Heart right ventricle (tissue), 16 donors: ENCODE measurements at places on chromosomes 4 and X. TPM values are rescaled to one million over a fixed set of nuclear protein-coding genes. Genes with fewer than 3 reads are reported as not detected.
A peak's percentile ranks its signal among the peaks of the same experiment; 100 is the strongest.

Gene GPR173
- total RNA-seq: 0.75 TPM

Gene PHOX2B
- not detected for total RNA-seq

Gene CDKN2AIP
- total RNA-seq: 10.6 TPM

Gene RPS6KA6
- total RNA-seq: 0.45 TPM

Gene CC2D2A
- 7.7 TPM for total RNA-seq

Gene CACNA1F
- total RNA-seq: not detected

Gene CENPU
- total RNA-seq: 1.1 TPM

Gene CT55
- total RNA-seq: not detected

Gene CITED1
- 0.53 TPM for total RNA-seq

Gene DMP1
- total RNA-seq: not detected

Gene FGG
- total RNA-seq: not detected

Gene NALF2
- total RNA-seq: 16.9 TPM

GRCh38 chr4:1715002-1715758, 3.1 kb upstream of the SLBP start:
- H3K27me3 ChIP-seq: no peaks in the 10 kb centered on the region
- H3K4me3 ChIP-seq: no peak overlapping the region
- no peak for DNase-seq
- H3K4me1 ChIP-seq: peaks cover 38% of the 10 kb centered on the region
- peaks cover 20% of the 10 kb centered on the region for H3K36me3 ChIP-seq

GRCh38 chr4:60173718-60174117, 1026.4 kb upstream of the ADGRL3 start:
- DNase-seq: no peak
- no peaks in the 10 kb centered on the region for H3K36me3 ChIP-seq
- H3K4me1 ChIP-seq: no peaks in the 10 kb centered on the region
- no peak overlapping the region for H3K4me3 ChIP-seq
- H3K27me3 ChIP-seq: no peaks in the 10 kb centered on the region

GRCh38 chr4:190015538-190016368, 11.3 kb downstream of the FRG2 start:
- no peak overlapping the region for H3K27ac ChIP-seq
- H3K36me3 ChIP-seq: no peaks in the 10 kb centered on the region
- H3K4me1 ChIP-seq: peaks cover 28% of the 10 kb centered on the region
- H3K27me3 ChIP-seq: peaks cover 98% of the 10 kb centered on the region

DNA sequence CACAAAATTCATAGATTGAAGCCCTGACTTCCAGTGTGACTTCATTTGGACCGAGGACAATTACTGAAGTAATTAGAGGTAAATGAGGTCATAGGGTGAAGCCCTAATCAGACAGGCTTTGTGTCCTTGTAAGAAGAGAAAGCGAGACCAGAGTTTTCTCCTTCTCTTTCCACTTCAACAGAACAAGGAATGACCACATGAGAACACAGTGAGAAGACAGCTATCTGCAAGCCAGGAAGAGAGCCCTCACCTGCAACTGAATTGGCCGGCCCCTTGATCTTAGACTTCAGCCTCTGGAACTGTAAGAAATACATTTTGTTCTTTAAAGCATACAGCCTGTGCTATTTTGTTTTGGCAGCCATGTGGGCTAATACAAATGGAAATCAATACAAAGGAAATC, 67.1 kb upstream of the PRKG2 start:
- no peaks in the 10 kb centered on the region for H3K36me3 ChIP-seq
- H3K4me3 ChIP-seq: no peak overlapping the region
- H3K27ac ChIP-seq: no peak overlapping the region
- H3K27me3 ChIP-seq: peaks cover 4% of the 10 kb centered on the region

- no peak overlapping the region for H3K4me3 ChIP-seq
- DNase-seq: no peak
- H3K4me1 ChIP-seq: no peaks in the 10 kb centered on the region
- no peaks in the 10 kb centered on the region for H3K36me3 ChIP-seq
- H3K27me3 ChIP-seq: no peaks in the 10 kb centered on the region
These were observed 7.8 kb downstream of the QDPR start for GRCh38 chr4:17504081-17504480.

- H3K4me3 ChIP-seq: no peak overlapping the region
- no peaks in the 10 kb centered on the region for H3K27me3 ChIP-seq
- H3K27ac ChIP-seq: no peak overlapping the region
- no peaks in the 10 kb centered on the region for H3K36me3 ChIP-seq
- no peaks in the 10 kb centered on the region for H3K4me1 ChIP-seq
These were observed 67.2 kb upstream of the BRWD3 start for GRCh38 chrX:80876877-80877276.

GRCh38 chrX:19535476-19535875, 20.2 kb upstream of the MAP3K15 start:
- H3K27me3 ChIP-seq: no peaks in the 10 kb centered on the region
- no peaks in the 10 kb centered on the region for H3K36me3 ChIP-seq
- H3K4me3 ChIP-seq: no peak overlapping the region
- DNase-seq: no peak
- no peaks in the 10 kb centered on the region for H3K4me1 ChIP-seq
- H3K27ac ChIP-seq: no peak overlapping the region

- no peaks in the 10 kb centered on the region for H3K36me3 ChIP-seq
- no peak overlapping the region for H3K27ac ChIP-seq
- no peak overlapping the region for H3K4me3 ChIP-seq
- no peak for DNase-seq
These were observed 12.3 kb upstream of the YIPF7 start for GRCh38 chr4:44663539-44664263.

DNA sequence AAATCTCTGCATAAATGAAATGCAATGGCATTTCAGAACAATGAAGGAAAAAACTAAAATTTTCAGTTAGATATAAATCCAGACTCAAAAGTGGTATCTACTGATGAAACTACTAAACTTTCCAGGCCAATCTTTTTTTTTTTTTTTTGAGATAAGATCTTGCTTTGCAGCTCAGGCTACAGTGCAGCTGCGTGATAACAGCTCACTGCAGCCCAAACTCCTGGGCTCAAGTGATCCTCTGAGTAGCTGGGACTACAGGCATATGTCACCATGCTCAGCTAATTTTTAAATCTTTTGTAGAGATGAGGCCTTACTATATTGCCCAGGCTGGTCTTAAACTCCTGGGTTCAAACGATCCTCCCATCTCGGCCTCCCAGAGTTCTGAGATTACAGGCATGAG, 1228.2 kb upstream of the ADGRL3 start:
- H3K4me3 ChIP-seq: no peak overlapping the region
- H3K36me3 ChIP-seq: no peaks in the 10 kb centered on the region
- H3K4me1 ChIP-seq: no peaks in the 10 kb centered on the region
- H3K27me3 ChIP-seq: no peaks in the 10 kb centered on the region
- no peak overlapping the region for H3K27ac ChIP-seq

DNA sequence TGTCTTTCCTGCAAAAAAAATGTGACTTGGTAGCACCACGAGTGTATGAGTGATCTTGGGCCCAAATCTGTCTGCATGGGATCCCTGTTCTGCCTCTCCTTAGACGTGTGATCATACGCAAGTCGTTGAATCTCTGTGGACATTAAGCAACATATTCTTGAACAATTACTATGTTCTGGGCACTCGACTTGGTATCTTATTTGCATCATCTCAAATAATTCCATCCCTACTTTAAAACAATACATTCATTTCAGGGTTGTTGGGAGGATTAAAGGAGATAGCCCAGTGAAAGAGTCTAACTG, 145.4 kb upstream of the CPEB2 start:
- no peaks in the 10 kb centered on the region for H3K36me3 ChIP-seq
- H3K4me1 ChIP-seq: no peaks in the 10 kb centered on the region
- H3K4me3 ChIP-seq: no peak overlapping the region
- H3K27me3 ChIP-seq: no peaks in the 10 kb centered on the region
- no peak overlapping the region for H3K27ac ChIP-seq

DNA sequence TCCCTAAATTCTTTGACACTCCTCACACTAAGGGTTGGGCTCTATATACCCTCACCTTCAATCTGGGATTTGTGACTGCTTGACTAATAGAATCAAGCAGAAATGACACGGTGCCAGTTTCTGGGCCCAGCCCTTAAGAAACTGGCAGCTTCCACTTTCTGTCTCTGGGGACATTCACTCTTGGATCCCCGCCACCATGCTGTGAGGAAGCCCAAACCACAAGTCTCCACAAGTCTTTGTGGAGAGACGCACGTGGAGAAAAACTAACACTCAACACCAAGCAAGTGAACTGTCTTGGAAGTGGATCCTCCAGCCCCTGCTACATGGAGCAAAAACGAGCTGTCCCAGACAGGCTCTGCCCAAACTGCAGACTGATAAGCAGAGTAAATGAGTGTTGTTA, 1.1 kb upstream of the EDNRA start:
- H3K4me3 ChIP-seq: no peak overlapping the region
- peak overlapping the region; percentile 86 for H3K27ac ChIP-seq
- H3K4me1 ChIP-seq: peaks cover 9% of the 10 kb centered on the region
- H3K27me3 ChIP-seq: peaks cover 5% of the 10 kb centered on the region
- H3K36me3 ChIP-seq: no peaks in the 10 kb centered on the region

GRCh38 chr4:43556262-43556661, 663.7 kb downstream of the GRXCR1 start:
- H3K27ac ChIP-seq: no peak overlapping the region
- H3K27me3 ChIP-seq: no peaks in the 10 kb centered on the region
- DNase-seq: no peak
- no peaks in the 10 kb centered on the region for H3K36me3 ChIP-seq

GRCh38 chr4:7491915-7492314, 57.2 kb upstream of the PSAPL1 start:
- no peak for DNase-seq
- H3K4me1 ChIP-seq: no peaks in the 10 kb centered on the region
- no peak overlapping the region for H3K27ac ChIP-seq
- H3K27me3 ChIP-seq: no peaks in the 10 kb centered on the region
- no peak overlapping the region for H3K4me3 ChIP-seq

- no peak overlapping the region for H3K27ac ChIP-seq
- no peaks in the 10 kb centered on the region for H3K36me3 ChIP-seq
These were observed 20.2 kb upstream of the LIMCH1 start for GRCh38 chr4:41517747-41518146.

DNA sequence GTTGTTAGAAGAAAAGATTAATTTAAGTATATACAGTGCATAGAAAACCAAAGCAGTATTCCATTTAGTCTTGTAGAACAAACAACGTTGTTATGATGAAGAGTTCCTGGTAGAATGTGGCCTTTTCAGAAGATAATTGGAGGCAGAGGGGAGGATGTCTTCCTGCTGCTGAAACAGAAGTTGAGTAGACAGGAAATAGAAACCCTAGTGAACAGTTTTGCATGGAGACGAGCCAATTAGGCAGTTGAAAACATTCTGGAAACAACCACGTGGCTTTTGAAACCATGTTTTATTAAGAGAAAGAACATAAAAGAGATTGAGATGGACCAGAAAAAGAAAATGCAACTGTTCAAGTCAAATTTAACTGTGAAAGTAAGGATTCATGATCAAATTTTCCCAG, 325.2 kb downstream of the CAMK2D start:
- no peak overlapping the region for H3K4me3 ChIP-seq
- DNase-seq: peak; percentile 67
- peak overlapping the region; percentile 59 for H3K27ac ChIP-seq
- peaks cover 31% of the 10 kb centered on the region for H3K4me1 ChIP-seq
- no peaks in the 10 kb centered on the region for H3K36me3 ChIP-seq
- no peaks in the 10 kb centered on the region for H3K27me3 ChIP-seq

GRCh38 chrX:73987166-73987565, 316.8 kb upstream of the ZCCHC13 start:
- H3K27ac ChIP-seq: no peak overlapping the region
- H3K36me3 ChIP-seq: no peaks in the 10 kb centered on the region
- H3K27me3 ChIP-seq: no peaks in the 10 kb centered on the region
- no peaks in the 10 kb centered on the region for H3K4me1 ChIP-seq

- H3K36me3 ChIP-seq: no peaks in the 10 kb centered on the region
- H3K27me3 ChIP-seq: no peaks in the 10 kb centered on the region
- no peak for DNase-seq
- no peak overlapping the region for H3K4me3 ChIP-seq
- no peak overlapping the region for H3K27ac ChIP-seq
These were observed 102.7 kb upstream of the DHX15 start for GRCh38 chr4:24686866-24687692.

GRCh38 chr4:26130841-26131432, 189.9 kb upstream of the RBPJ start:
- no peak for DNase-seq
- no peak overlapping the region for H3K27ac ChIP-seq
- H3K36me3 ChIP-seq: no peaks in the 10 kb centered on the region
- H3K4me1 ChIP-seq: no peaks in the 10 kb centered on the region
- H3K27me3 ChIP-seq: no peaks in the 10 kb centered on the region

DNA sequence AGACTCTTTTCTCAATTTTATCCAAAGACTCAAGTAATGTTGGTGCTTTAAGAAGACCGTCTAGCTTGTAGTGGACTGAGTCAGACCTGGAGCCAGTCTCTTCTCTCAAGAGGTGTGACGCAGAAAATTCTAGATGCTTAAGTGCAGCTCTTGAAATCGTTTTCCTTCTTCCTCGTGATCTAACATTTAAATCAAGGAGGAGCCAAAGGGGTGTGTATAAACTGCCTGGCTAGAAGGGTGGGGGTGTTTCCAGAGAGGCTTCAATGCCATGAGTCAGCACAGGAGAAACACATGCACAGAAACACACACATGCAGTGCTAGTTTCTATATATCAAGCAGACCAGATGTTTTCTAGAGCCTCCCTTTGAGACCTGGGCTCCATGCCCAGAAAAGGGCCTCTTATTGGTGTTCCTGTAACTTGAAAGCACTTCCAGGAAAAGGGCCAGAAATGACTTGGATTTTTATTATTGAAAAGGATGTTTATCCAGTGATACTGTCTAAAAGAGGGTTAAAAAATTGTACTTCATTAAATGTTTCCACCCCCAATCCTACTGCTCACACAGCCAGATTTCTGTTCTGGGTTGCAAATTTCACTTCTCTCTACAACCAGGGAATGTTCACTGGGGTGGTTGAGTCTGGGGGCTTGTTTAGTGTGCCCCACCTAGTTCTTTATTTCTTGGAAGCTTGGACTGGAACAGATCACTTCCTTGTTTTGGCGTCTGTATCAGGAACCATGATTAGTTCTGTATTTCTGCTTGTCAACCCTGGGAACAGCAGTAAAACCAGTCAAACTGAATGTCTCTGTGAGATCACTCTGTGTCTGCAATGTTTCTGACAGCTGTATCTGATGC, at the start of gene CLIC2:
TSS of gene CLIC2 (minus strand) at position 129 of the 851 bp plus-strand sequence. CDS start 187 bp downstream, outside the sequence.
- H3K4me3 ChIP-seq: peak within 1 kb of the TSS; percentile 59
- DNase-seq: peak; percentile 40
- H3K27me3 ChIP-seq: no peaks in the 10 kb centered on the region
- peak within 1 kb of the TSS; percentile 16 for H3K27ac ChIP-seq
- no peaks in the 10 kb centered on the region for H3K36me3 ChIP-seq

GRCh38 chr4:165403048-165403447, 24.2 kb downstream of the CPE start:
- H3K4me1 ChIP-seq: no peaks in the 10 kb centered on the region
- H3K36me3 ChIP-seq: no peaks in the 10 kb centered on the region
- no peaks in the 10 kb centered on the region for H3K27me3 ChIP-seq
- H3K4me3 ChIP-seq: no peak overlapping the region
- DNase-seq: no peak

DNA sequence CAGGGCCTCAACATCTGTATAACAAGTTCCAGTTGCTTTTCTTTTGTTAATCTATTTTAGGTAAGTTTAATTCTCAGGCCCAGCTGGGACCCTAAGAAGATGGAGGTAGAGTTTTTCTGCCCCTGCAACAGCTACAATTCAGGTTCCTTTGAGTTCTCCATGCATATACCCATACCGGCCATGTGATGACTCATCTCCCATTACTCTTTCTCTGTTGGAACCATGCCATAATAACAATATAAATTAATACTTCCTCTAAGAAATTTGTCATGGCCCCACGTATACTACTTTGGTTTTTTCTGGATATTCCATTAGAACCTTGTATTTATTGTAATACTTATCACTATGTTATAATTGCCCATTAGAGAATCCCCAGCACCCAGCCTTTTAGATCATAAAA, 1.3 kb upstream of the INTU start:
- H3K4me1 ChIP-seq: no peaks in the 10 kb centered on the region
- H3K27ac ChIP-seq: no peak overlapping the region
- no peak for DNase-seq
- no peaks in the 10 kb centered on the region for H3K36me3 ChIP-seq
- no peak overlapping the region for H3K4me3 ChIP-seq
- no peaks in the 10 kb centered on the region for H3K27me3 ChIP-seq
